ENCODE measurements at places on chromosomes 3 and 15.

- no peak for DNase-seq
These were observed 112.0 kb upstream of the MCTP2 start for GRCh38 chr15:94119298-94119811.

DNA sequence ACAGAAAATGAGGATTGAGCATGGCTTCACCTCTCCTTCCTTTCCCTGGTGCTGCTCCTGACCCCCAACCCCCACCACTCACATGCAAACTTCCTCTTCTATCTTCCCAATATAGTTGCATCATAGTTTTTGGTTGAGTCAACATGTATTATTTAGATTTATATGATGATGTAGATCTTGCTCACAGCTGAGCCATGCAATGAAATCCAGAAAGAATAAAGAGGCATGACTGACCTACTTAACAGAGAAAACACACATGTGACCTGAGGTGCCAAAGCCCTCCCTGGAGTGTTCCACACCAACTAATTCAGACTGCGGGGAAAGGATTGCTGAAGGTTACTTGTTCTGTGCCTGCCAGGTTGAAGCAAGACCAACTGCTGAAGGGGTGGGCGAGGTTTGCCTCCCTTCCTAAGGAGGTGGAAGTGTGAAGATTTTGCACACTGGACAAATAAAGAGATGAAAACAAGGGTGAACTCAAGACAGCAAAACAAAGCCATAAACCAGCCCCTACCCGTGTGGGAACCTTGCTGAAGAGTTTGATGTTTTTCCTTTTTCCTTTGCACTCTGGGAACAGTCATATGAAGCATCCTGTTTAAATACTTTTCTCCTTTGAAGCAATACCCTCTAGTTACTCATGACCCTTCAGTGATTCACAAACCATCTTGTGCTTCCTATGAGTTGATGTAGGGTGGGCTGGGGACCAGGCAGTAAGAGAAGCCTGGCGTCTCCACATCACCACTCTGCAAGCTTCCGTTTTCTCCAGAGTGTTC is 155.2 kb upstream of the UBE2E1 start:
- DNase-seq, result no peak

GRCh38 chr3:88059380-88060170 is 520 bp downstream of the ZNF654 start:
- peak; percentile 13 for DNase-seq

- DNase-seq, result no peak
These were observed 266.9 kb upstream of the STT3B start for GRCh38 chr3:31265646-31266428.

DNA sequence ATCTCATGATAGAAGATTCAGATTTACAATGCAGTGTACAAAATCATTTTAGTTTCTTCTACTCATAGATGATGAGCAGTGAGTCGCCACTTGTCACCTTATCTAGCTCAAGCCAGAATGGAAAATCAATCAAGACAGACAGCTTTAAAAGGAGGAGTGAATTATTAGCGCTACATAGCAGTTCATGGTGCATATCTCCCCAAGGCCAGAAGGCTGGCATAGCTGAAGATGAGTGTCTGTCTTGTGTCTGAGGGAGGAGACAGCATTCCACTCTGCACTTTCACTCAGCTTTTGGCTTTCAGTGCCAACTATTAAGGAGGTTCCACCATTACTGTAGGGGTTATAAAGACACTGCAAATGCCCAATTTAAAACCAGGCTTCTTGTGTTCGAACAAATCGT is 804.1 kb upstream of the LMCD1 start:
- DNase-seq, result no peak

DNA sequence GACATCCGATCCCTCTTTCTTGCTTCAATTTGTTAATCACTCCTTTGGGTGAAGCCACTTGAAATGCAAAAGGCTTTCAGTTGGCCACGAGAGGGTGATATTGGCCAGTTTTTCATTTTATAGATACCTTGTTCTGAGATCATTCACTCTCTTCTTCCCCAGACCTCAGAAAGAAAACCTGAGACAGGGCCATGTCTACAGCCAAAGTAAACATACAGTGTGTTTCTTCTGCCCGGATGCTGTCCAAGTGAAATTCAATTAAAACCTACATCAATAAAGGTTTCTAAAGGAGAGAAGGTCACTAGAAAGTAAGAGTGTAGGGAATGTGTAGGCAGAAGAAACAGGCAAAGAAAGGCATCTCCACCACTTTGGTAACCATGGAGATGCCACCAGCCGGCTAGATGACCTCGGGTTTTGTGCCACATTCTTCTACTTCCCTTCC is 39.5 kb upstream of the FMN1 start:
- DNase-seq, result peak; percentile 8

DNA sequence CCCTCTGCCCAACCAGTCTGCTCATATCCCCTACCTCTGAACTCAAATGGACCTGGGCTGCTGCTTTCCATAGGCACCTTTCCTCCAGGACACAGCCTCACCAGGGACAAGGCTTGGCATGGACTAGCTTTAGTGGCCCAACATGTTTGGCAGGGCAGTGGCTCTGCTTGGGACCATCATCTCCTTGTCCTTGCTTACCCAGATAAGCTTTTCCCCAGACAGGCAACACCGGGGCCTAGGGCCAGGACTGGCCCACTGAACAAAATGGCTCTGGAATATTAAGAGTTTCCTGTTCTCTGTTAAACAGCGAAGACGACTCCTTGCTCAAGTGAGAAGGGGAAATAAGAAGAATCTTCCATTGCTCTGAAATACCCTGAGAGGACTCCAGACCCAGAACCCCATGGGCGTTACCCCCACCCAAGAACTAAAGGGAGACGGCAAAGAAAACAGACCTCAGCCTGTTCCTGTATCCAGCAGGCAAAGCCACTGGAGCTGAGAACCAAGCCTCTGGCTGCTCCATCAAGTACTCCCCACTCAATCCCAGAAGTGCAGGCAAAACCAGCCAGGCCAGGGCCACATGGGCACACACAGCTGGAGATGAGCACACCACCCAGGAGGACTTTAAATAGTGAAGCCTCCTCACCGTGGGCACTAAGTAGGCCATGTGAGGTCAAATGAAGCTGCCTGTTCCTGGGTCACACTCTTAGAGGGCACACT is 45.5 kb downstream of the CTNNB1 start:
- DNase-seq, result no peak

DNA sequence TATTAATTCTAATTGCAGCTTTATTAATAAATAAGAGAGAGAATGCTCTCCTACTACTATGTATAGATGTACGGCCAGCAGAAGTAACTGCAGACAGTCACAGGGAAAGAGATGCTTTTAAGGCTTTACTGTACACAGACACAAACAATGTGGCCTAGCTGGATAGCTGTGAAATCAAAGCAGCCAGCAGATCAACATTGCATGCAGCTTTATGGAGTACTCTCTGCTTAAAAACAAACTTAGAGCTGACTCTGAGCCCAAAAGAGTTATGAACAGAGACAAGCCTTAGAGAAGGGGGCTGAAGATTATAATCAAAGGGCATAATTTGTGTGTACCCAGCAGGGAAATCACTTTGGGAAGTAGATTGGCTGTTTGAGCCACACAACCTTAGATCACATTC is 47.2 kb downstream of the CADM2 start:
- DNase-seq, result no peak

DNA sequence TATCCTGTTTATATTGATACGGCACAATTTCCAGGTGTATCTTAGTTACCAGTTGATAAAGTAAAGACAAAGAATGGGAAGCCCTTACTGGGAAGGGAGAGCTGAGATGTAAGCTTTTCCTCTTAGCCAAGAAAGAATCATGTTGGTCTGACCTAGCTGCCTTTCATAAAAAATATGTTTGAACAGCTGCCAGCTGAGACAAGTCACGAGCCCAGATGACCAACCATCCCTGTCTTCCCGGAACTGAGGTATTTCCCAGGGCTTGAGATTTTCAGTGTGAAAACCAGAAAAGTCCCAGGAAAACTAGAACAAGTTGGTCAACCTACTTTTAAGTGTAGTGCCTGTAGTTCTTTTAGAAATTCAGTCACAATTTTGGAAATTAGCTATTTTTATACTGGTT is 3.6 kb upstream of the MYH15 start:
- no peak for DNase-seq

- DNase-seq, result no peak
These were observed 55.0 kb downstream of the FLNB start for GRCh38 chr3:58063022-58063815.

- no peak for DNase-seq
These were observed 98.2 kb downstream of the MYH15 start for GRCh38 chr3:108412121-108412750.

GRCh38 chr3:195906865-195907683 is 1.3 kb downstream of the TNK2 start:
- DNase-seq, result peak; percentile 57

DNA sequence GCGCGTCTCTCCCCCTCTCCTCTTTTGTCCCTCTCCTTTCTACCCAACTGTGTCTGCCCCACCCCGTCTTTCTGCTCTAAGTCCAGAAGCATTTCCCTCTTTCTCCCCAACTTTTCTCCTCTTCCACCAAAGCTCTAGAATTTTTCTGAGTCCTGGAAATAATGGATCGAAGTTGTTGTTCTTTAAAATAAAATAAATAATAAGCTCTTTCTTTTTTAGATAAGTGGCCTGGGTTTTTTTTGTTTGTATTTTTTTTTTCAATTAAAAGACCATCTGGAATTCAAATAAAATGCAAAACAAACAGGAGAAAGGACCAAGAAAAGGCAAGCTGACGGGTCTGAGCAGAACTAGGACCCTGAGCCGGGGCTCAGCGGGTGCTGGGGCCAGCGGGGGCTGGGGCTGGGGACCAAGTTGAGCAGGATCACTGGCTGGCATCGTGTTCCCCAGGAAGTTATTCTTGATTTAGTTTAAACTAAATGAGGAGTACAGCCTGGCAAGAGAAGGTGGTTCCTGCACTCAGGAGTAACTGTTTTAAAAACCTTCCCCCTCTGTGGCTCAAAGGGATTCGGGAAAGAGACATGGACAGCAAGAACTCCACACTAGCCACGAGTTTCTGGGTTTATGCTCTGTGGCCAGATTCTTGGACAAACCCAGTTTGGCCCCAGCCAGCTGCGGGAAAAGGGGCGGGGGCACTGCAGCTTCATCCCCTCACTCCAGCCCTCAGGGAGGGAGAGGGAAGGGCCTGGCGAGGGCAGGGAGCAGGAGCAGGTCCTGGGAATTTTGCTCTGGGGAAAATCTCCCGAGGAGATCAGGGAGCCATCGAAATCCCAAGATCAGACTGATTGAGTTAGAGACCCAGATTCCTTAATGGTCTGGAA is 8.4 kb downstream of the GATA2 start:
- peak; percentile 54 for DNase-seq

- no peak for DNase-seq
These were observed 148.1 kb upstream of the UMPS start for GRCh38 chr3:124582196-124582595.

GRCh38 chr3:58369038-58369437 is 36.3 kb downstream of the PXK start:
- DNase-seq, result no peak

DNA sequence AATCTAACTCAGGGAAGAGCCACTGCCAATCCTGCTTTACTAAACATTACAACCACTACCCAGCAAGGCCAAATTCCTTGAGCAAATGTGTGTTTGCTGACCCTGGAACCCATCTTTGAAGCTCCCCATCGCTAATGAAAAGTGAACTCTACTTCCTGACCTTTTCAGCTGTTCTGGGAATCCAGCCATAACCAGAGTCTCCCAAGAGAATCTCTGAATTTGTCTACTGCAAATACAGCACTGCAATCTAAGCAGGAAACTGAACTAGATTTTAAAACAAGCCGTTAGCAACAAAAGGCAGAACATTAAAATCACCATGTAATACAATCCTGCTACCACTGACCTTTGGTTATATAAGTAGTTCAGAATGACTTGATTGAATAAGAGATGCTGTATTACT is 309.2 kb downstream of the MAGI1 start:
- DNase-seq, result no peak

GRCh38 chr3:45889337-45889736 is 3.0 kb downstream of the CCR9 start:
- no peak for DNase-seq

DNA sequence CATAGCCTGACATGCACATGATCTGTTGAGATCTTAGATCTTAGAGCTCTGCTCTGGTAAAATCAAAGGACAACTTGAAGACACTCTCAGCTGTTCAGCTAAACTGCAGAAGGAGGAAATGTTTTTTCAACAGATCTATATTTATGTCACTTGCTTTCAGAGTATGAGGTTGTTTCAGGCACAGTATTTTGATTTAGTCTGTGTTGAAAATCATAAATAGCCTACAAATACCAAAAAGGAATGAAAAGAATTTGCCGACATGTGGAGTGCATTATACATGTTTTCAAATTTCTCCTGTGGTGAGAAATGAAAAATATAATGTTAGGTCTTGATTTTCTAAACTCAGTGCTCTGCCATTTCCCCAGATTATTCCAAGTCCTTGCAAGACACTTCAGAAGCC is 1118.4 kb downstream of the TBL1XR1 start:
- no peak for DNase-seq

DNA sequence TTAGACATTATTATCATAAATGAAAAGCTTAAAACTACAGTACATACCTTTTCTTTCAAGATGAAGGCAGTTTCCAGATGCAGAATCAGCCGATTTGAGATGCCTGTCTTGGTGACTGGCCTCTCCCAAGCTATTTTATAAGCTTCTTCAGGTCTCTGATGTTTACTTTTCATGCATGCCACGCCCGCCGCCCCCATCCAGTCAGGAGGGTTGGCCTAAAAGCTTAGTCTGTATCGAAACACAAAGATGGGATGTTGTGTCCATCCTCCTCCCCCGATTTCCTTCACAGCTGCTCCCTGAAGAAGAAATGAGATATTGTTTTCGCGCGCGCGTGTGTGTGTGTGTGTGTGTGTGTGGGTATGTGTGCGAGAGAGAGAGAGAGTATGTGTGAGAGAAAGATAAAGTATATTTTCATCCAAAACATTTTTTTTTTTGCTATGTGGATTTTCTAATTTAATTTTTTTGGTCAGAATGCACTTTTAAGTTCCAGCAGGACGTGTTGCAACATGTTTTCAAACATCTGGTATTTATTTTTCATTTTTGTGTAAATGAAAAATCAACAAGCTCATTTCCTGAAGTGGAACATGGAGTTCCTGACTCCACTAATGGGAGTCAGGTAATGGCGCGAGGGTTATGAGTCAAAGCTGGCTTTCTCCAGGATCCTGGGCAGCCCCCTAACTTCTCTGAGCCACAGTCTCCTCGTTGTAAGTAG is at the start of gene APOD:
APOD (minus strand) TSS at position 110 of the 712 bp plus-strand sequence. CDS start 4,479 bp downstream, outside the sequence.
- no peak for DNase-seq

DNA sequence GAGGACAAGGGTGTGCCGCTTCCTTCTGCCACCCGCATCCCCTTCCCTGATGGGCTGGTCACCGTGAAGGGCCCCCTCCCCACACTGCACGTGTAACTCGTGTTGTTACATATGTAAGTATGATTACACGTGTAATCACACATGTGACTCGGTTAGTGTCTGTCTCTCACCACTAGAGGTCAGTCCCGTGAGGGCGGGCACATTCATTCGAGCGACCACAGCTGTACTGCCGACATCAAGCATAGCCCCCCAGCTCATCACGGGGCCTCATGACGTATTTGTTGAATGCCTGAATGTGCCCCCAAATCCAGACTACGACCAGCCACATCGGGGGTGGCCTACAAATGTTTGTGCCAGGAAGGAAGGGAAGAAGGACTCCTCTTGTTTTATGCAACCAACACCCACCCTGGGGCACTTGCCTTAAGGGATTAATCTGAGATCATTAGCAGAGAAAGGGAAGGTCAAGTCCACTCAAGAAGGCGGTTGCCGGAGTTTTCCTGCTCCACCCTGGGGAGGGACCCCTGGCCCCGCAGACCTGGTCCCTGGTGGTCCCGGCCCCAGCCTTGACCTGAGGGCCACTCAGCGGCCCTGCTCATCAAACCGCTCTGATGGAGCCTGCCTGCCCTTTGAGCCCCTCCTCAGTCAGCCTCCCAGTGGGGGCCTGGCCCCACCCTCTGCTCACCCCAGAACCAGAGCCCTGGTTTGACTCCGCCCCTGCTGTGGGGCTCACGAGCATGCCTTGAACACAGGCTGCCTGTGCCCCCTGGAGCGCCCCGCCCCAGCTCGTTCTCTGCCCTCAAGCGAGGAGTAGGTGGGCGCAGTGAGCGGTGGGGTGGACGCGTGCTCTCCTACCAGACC is 52.8 kb downstream of the RGMA start:
- DNase-seq, result peak; percentile 80
